Stimulated activated CD4-positive, alpha-beta T cell treated with anti-CD3 and anti-CD28 coated beads, Interleukin-1b, Interleukin-23, amount 100 ng/mL, for 1 hour (primary cell): ENCODE measurements at places on chromosomes 7 and 10.

GRCh38 chr7:22357311-22358175 is 589 bp upstream of the RAPGEF5 start:
- DNase-seq: no peak

- no peak for DNase-seq
Observed at GRCh38 chr7:156151658-156152057, 339.4 kb upstream of the SHH start.

DNA sequence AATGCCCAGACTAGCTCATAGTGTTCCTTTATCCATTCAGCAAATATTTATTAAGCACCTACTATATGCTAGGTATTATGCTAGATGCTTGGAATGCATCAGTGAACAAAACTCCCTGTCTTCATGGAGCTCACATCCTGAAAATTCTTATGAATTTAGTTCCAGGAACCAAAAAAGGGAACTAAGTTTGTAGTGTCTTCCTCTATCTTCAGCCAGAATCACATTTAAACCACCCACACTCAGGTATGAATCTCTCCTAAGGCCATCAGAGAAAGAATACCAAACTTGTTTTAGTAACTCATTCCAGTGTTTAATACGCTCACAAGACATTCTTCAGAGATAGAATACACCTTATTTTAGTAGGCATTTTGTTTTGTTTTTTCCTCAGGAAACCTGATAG is 10.1 kb upstream of the EGR2 start:
- no peak for DNase-seq

- DNase-seq: no peak
Observed at GRCh38 chr7:72190919-72191318, 221.2 kb downstream of the CALN1 start.

- no peak for DNase-seq
Observed at GRCh38 chr7:67392596-67393438, 396.2 kb downstream of the TYW1 start.

DNA sequence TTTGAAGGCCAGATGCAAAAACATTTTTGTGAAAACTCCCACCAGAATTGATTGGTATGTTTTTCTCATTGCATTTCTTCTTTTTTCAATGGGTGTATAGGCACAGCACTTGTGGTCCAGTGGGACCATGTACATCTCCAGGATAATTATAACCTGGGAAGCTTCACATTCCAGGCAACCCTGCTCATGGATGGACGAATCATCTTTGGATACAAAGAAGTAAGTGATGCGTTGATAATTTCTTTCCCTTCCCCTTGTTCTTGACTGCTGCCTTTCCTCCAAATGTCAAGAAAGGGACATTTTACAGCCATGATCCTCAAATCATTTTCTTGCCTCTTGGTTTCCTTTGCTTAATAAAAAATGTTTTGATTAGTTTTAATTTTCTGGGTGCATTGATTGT is 331.5 kb downstream of the PLXDC2 start:
- DNase-seq: no peak

DNA sequence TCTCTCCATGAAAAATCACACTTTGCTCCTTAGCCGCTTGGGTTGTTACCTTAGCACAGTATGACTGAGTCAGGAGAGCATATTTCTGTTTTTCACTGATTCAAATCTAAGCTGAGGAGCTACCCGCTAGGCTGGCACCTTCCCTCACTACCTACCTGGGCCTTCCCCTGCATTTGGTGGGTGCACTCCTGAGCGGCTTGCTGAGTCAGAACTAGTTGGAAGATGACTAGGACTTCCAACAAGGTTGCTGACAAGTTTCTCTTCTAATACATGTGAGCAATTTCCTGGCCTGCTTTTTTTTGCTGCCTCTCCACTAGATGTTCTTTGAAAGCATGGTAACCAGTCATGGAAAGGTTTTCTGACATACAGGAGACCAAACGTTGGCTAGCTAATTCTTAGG is 43.8 kb upstream of the SEC61G start:
- no peak for DNase-seq

GRCh38 chr10:86535132-86535882 is 13.7 kb upstream of the WAPL start:
- no peak for DNase-seq

GRCh38 chr7:111832174-111832573 is 269.9 kb upstream of the IMMP2L start:
- DNase-seq: no peak

DNA sequence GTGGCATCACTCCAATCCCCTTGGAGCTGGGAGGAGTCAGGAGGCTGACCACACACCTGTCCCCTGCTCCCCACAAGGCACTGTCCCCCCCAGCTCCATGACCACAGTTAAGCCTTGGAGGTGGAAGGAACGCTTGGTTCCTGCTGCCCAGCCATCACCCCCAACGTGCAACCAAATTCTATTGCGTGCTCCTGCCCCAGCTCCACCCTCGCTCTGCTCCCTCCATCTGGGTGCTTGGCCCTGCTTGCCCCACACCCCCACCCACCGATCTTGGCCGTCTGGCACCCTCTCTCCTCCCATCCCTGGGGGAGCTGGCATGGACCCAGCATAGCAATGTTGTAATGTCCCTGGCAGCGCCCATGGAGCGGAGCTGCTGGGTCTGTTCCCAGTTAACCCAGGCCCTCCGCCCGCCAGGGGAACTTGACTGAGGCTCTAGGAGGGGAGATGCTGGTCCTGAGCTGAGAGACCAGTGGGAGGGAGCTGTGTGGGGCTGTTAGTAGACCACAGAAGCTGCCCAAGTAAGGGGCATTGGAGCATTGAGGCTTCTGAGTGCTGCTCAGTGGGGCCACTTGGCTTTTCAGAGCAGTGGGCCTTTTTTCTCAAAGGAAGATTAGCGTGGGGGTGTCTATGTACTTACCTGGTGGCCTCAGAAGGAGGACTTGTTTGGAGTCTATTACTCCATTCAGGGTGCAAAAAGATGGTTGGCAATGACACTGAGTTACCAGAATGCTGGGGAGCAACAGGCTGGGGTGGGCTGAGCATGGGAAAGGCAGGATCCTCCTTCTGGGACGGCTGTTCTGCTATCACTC is 1.1 kb downstream of the EPHB6 start:
- DNase-seq: no peak

- no peak for DNase-seq
Observed at GRCh38 chr10:88881922-88882645, 2.0 kb downstream of the STAMBPL1 start.

DNA sequence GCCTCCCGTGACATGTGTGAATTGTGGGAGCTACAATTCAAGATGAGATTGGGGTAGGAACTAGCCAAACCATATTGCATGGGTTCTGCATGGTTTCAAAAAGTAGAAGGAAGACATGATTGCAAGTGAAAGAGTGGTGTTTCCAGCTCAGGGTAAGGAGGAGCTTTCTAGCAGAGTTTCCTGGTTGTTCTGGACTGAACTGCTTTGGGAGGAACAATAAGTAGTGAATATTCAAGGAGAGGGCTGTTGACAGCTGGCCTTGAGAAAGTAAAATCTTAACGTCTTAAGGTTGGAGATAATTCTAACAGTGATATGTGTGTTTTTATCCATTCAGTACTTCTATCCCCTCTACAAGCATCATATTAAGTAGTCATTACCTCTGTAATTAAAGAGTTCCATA is 62.2 kb upstream of the PRKG1 start:
- DNase-seq: no peak

DNA sequence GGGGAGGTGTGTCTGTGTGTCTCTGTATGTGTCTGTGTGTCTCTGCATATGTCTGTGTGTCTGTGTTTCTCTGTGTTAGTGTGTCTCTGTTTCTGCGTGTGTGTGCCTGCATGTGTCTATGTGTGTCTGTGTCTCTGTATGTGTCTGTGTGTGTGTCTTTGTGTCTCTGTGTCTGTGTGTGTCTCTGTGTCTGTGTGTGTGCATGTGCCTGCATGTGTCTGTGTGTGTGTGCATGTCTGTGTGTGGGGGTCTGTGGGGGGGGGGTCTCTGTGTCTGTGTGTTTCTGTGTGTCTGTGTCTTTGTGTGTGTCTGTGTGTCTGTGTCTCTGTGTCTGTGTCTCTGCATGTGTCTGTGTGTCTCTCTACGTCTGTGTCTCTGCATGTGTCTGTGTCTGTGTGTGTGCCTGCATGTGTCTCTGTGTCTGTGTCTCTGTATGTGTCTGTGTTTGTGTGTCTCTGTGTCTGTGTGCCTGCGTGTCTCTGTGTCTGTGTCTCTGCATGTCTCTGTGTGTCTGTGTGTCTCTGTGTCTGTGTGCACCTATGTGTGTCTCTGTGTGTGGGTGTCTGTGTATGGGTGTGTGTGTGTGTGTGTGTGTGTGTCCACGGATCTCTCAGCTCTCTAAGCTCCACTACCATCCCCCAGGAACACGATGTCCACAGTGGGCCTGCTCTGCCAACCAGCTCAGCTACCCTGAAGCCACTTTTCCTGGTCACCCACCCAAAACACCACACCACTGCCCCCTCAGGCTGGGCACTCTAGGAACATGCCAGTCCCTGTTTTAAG is 41.7 kb downstream of the RASGEF1A start:
- DNase-seq: no peak

DNA sequence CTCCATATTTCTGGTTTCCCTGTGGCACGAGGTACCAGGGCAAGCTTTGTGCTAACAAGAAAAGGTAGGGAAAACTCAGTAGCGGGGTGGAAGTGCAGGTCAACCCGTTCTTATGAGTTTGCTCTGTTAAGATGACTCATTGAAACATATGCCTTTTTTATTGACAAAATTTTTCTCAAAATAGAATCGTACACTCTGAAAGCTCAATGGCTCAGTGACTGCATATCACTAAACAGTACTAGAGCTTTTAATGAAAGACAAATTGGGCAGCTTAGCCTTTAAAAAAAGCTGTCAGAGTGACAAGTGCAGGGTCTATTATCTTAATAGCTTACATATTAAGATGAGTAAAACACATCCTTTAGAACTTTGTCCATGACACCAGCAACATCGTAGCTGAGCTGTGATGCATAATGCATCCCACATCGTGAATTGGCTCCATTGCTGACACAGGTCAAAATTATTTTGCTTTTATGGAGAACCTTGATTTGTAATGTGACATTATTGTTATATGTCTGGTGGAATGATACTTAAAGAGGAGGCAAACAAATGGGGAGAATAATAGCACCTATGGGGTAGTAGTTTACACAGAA is 264.4 kb downstream of the ETV1 start:
- DNase-seq: no peak

- DNase-seq: no peak
Observed at GRCh38 chr7:117673839-117674238, 194.0 kb downstream of the CFTR start.

- no peak for DNase-seq
Observed at GRCh38 chr10:1658658-1659057, 78.7 kb downstream of the ADARB2 start.

DNA sequence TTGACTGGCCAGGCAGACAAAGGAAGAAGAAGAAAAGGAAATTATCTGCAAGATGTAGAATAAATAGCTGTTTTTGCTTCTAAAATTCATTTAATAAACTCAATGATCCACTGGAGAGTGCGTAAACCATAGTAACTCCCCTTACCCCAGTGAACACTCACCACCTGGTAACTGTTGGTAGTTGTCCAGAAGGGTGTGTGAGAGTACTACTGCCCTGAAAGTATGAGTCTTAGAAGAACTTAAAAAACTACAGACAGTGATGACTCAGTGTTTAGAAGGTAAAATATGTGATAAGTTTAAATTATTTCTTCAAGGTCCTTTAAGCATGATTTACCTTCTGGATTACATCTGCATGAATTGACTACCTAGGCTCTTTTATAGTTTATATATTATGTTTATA is 53.0 kb upstream of the SEMA3A start:
- DNase-seq: no peak

DNA sequence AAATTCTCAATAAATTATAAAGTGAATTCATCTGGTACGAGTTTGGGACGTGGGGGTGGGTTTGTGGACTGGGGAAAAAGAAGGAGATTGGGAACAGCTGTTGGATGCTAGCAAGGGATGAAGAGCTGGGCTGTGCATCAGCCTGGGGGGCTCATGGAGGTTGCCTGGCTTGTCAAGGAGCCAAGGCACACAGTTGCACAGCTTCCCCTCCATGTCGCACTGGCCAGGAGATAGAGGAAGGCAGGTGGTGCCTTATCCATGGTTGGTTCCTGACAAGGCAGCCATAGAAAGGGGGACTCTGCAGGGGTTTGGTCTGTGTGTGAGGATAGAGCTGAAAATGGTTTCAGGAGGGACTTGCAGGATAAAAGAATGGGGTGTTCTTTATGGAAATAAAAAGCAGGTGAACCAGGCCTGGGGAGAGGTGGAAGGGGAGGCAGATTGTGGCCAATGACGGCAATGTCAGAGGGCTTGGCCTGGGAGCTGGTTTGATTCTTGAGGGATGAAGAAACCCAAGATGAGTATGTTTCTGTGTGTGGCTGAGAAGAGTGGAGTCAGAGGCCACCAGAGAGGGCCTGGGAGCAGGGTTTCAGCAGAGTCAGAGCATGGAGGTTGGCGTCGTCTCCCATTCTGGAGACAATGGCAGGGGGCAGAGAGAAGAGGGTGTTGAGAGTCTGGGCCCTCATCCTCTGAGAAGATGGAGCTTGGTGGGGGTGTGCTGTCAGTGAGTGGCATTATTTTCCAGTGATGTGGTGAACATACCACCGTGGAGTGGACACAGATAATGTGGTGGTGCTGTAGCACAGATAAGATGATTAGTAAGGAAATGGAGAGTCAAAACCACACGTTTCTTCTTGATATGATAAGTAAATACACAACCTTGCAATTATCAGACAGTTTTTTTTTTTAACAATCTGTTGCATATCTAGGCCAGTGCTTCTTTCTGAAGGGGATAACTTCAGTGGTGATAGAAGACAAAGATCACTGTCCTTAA is 108.2 kb downstream of the PTPN20 start:
- no peak for DNase-seq

DNA sequence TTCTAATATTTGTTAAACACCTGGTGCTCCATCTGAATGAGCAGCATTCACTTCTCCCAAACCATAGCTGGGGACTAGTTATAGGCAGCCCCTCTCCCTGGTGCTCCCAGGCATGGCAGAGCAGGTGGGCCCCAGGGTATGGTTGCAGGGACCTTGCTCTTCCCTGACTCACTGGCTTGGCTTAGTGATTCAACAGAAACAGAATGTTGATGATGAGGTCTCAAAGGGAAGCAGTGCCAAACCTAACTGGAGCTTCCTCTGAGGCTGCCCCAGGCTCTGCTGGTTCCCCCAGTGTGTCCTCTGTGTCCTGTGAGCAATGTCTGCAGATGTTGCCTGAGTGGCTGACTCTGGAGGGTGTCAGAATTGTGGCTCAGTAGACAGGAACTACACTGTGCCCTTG is 3.7 kb downstream of the GPR26 start:
- no peak for DNase-seq

DNA sequence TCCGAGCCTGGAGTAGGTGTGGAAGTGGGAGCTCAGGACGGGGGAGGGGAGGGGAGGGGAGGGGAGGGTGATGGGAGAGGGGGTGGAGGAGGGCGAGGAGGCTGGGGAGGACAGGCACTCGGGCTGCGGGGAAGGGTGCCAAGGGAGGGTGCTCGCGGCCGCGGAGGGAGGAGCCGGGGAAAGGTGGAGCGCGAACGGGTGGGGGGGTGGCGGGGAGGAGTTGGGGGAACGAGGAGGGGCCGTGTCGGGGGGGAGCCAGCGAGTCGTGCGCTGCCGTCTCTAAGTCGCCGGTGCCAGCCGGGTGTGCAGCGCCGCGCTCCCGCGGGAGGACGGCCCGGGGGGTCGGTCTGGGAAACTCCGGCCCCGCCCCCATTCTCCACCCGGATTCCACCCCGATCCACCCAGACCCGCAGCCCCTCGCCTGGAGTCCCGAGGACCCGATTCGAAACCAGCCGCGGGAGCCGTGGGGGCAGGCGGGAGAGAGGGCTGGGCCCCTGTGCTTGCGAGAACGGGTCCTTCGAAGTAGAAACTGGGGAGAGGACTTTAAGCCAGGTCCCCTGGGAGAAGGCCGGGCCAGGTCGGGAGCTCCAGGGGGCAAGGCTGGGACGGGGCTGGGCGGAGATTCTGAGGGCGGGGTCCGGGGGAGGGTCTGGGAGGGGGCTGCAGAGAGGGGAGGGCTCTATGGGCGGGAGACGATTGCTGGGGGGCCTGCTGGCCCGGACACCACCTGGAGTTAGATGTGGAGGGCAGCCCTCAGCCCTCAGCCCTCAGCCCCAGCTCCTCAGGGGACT is at the start of gene ZNF467:
TSS of gene ZNF467 (minus strand) at position 143 of the 791 bp plus-strand sequence. CDS start 2,556 bp downstream, outside the sequence.
- no peak for DNase-seq
